H54 (cell line): ENCODE measurements at places on chromosomes 1 and 21.

GRCh38 chr1:112388436-112388835 lies 7.6 kb upstream of the CTTNBP2NL start:
- no peak for DNase-seq

DNA sequence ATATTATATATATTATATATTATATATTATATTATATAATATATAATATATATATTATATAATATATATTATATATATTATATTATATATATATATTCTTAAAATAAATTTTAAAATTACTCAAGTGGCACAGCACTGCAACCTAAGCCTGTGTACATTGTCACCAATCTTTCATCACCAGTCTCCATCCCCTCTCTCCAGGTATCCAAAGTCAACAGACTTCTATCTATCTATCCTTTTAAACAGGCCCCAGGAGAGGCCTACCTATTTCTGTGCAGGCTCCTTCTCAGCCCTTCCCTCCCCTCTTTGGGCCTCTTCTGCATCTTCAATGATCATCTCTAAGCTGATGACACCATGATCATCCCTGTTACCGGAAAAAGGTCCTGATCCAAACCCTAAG lies 111.7 kb downstream of the RHOU start:
- DNase-seq = no peak

GRCh38 chr1:5813480-5813879 lies 178.7 kb downstream of the NPHP4 start:
- no peak for DNase-seq

DNA sequence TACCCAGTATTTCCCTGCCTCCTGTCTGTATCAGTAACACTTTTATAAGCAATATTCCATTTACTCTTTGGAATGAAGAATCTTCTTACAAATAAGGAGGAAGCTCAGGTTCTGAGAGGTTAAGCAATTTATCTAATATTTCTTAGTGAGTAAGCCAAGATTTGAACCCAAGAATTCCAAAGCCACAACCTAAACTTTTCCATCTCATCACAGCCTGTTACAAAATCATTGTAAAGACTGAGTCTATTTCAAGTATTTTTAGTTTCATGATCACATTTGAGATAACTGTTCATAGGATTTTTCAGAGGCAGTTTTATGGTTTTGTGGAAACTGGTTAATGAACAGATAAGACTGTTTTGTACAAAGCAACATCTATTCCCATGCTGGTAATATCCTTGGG lies 29.8 kb upstream of the HHAT start:
- DNase-seq = no peak

- DNase-seq = no peak
Measured at GRCh38 chr1:147719711-147720225, 40.6 kb downstream of the GJA5 start.

GRCh38 chr1:176696109-176696508 lies 233.1 kb downstream of the PAPPA2 start:
- no peak for DNase-seq

DNA sequence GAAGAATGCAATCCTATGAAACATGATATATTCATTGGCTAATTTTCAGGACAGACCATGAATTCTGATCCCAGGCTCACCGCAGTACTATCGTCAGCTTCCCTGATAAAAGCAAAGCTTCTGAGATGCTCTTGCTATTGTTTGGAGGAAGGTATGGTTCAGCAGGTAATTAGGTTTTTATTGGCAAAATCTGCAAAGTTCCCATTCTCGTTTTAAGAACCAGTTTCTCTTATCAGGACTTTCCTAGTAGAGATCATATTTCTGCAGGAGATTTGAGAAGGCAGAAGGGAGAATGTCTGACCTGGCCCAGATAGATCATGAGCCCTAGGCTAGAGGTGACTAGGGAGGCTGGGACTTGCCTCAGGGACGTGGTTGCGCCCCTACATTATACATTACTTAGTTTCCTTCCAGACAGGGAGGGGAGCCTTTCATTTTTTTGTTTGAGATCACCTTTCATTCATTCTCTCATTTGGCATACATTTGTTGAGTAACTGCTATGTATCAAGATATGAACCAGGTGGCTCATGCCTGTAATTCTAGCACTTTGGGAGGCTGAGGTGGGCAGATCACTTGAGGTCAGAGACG lies 108.8 kb downstream of the NRIP1 start:
- no peak for DNase-seq

- DNase-seq = no peak
Measured at GRCh38 chr1:198677027-198677426, 38.2 kb downstream of the PTPRC start.
